Hematopoietic multipotent progenitor cell treated with erythropoietin and hydrocortisone succinate and interleukin-3 and kit ligand, for 8 days (in vitro differentiated cells): ENCODE measurements at places on chromosomes 3 and 15.

GRCh38 chr3:142652826-142653292 lies 56.7 kb downstream of the PLS1 start:
- DNase-seq, result no peak

- DNase-seq, result no peak
These were observed 7.7 kb upstream of the SIAH2 start for GRCh38 chr3:150770681-150771080.

- peak; percentile 84 for DNase-seq
These were observed 4.5 kb upstream of the GATA2 start for GRCh38 chr3:128497305-128498126.

GRCh38 chr15:62672268-62672667 lies 370.3 kb upstream of the TPM1 start:
- no peak for DNase-seq

DNA sequence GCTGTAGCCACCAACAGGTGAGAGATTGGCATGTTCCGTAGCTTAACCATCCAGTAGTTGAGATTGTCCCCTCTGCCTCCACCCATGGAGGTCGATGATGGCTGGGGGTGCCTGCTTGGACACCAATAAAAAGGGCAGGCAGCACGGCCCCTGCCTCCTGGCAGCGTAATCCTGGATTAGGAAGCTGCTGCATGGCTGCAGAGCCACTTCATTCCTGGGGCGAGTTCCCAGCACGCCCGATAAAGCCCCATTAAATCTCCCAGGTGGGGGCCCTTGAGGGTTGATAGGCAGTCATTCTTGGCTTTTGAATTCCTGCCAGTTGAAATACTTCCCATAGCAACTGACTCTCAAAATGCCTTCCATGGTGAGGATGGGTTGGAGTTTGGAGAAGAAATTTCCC lies 67.8 kb downstream of the PLXNA1 start:
- DNase-seq, result no peak
